ENCODE measurements at places on chromosomes 1 and 21.

DNA sequence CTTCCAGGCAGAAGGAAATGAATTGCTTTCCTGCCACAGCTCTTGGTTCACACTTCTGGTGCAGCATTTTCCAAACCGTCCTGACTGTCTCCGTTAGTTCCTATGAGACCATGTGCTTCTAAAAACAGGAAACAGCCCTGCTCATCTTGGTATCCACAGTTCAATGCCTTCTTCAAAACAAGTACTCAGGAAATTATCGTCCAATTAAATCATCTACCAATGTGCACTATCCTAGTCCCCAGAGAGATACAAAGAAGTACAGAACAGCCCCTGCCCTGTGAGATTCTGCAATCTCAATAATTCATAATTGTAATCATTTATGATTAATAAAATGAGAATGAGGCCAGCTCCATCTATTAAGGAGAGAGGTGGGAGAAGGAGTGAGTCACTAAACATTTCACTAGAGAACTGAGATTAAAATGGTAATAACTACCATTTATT is 11.2 kb downstream of the CLEC20A start:
- DNase-seq = no peak

DNA sequence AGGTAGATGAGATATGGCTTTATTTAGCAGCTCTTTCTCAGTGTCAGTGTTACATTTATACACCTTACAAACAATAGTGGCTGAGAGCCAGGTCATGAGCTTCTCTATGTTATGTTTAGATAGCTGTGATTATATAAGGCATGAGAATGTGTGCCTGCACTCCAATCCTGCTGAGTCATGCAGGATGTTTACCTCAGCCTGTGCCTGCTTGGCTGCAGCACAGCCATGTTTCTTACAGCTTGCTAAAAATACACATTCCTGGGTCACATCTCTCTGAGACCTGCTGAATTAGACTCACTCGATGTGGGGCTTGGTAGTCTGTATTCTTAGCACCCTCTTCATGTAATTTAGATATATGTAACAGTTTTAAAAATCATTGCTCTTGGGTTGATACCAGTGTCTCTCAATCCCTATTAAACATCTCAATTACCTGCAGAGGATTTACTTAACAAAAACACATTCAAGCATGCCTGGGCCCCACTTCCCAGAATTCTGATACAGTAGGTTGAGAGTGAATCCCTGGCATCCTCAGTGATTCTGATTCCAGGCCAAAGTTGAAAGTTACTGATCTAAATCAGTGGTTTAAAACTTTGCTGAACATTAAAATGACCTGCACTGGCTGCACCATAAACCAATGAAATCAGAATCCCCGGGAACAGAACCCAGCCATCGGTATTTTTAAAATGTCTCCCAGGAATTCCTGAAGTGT is 107.5 kb downstream of the GDAP2 start:
- DNase-seq = peak; percentile 23

- no peak for DNase-seq
These were observed 50.8 kb downstream of the TOMM20 start for GRCh38 chr1:235077571-235078479.

DNA sequence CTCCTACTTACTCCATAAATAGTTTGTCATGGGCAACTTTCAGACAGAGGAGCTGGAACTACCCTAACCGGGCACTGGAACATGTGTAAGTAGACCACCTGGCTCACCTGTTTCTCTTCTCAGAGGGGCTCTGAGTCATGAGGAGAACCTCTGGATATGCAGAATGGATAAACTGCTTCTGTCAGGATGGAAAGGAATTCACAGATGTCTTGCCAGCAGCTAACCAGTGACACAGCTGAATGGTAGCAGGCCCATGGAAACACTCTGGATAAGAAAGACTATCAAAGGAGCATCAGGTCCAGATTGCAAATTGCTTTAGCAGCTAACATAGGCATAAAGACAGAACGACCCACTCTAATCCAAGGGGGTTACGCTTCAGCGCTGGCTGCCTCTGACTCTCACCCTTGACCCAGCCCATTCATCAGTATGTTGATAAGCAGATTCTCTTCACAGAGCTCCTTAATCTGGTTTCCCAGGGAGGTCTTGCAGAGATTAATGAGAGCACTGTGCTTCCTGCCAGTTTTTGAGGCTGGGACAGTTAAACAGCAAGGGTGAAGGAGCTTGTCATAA is 54.2 kb downstream of the HIVEP3 start:
- DNase-seq = no peak

DNA sequence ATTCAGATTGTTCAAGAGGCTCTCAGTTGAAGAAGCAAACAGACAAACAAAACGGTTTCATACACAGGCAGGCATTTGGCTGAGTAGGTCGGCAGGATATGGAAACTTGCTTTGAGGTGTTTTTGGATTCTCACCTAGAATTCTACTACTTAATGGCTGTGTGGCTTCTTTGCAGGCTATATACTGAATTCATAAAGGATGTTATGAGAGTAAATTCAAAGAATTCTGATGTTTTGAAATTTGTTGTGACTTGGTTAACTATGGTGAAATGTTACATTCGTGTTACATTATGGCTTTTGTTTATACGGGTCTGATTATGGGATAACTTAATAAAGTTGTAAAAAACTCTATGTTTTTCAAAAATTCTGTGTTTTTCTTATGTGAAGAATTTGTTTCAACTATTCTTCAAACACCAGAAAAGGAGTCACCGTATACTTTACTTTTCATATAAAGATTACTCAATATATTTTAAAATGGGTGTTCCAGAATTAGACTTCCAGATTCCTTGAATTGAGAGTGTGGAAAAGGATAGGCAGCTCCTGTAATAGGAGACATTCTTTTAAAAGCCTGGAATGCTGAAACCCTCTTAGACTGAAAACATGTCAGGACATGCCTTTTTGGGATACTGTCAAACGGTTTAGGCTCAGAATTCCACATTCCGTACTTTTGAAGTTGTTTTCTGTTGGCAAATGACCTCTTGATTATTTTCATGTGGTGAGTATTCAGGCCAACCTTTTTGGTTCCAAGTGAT is 8.2 kb upstream of the IRF2BP2 start:
- DNase-seq = no peak

DNA sequence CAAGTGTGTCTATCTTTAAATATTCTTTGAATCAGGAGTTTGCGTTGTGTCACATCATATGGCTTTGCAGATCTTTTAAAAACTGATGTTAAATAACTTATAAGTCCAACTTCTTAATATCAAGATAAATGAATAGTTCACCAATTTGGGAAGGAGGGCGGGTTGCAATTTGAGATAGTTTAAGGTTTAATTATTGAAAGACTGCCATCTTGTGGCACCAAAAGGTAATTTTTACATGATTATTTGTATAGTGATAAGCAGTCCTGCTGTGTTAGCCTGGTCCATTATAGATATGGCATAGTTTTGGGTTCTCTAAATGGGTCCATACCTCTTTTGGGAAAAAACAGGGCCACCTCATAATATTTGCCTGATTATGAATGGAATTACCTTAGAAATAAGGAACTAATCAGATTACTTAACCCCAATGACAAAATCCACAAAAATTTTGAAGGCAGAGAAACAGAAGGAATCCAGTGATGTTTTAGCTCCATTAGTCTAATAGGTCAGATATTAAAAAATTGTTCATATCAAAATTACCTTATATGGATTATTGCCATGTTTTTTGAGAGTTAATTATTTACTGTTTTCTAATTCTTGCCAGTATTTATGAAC is 64.3 kb downstream of the PRKAA2 start:
- peak; percentile 5 for DNase-seq

GRCh38 chr1:113415310-113416070 is 25.2 kb downstream of the MAGI3 start:
- DNase-seq = no peak

DNA sequence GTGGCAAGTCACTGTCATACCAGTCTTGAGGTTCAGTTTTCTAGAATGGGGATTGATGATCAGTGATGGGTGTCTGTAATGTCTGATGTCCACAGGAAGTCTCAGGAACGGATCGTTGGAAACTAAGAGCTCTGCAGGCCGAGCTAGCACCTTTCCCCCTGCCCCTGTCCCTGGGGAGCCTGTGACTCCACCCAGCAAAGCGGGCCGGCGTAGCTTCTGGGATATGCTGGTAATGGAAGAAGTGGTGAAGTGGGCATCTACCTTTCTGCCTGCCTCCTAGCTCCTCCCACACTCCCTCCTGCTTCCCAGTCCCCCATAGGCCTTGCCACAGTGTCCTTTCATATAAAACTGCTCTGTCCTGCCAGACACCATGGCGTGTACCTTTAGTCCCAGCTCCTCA is 13.4 kb downstream of the HYI start:
- DNase-seq = no peak

GRCh38 chr1:186783193-186783592 is 45.6 kb upstream of the PLA2G4A start:
- no peak for DNase-seq

- no peak for DNase-seq
These were observed 6.2 kb upstream of the EXTL1 start for GRCh38 chr1:26015358-26015757.

- DNase-seq = no peak
These were observed 22.5 kb upstream of the LAX1 start for GRCh38 chr1:203742436-203742835.

- DNase-seq = peak; percentile 49
These were observed 39.8 kb downstream of the HTR6 start for GRCh38 chr1:19704247-19705113.

DNA sequence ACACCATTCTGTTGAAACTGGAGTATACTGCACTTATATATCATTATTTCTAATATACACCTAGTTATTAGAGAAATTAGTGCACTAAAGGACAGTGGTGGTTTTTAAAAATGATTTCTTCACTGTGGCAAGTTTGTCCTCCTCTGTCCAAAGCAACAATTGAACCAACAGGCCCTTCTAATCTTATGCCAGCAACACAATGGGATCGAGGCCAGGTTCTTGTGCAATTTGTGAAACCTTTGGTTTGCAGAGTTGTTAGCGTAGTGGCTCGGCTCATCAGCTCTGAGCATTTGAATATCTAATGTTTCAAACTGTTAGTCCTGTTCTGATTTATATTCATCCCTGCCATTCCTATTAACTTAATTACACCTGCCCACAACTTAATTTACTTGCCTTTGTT is 9.9 kb upstream of the LRRC39 start:
- no peak for DNase-seq

DNA sequence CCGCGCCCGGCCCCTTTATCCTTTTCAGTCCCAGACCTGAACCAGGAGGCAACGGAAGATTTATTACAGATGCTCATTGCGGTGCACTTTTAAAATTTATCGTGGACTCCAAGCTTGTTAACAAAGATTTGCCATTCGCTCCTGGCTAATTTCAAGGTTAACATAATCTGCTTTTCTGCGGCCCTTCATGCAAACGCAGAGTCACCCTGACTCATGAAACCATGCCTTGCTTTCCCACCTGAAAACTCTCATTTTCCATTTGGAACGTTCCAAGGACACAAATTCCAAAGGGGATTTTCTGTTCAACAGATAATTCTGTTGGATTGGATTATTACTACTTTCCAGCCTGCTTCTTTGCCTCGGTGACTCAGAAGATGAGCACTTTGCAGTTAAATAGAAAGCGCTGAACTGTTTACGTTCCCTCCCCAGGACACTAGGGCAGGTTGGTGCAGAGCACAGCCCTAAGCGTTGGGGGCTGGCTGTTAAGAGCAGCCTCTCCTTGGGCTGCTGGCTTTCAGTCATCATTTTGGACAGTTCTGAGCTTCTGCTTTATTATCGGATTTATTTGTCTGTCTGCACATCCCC is 51.1 kb downstream of the CD247 start:
- no peak for DNase-seq

GRCh38 chr1:157404063-157404501 is 148.2 kb downstream of the FCRL5 start:
- DNase-seq = no peak

DNA sequence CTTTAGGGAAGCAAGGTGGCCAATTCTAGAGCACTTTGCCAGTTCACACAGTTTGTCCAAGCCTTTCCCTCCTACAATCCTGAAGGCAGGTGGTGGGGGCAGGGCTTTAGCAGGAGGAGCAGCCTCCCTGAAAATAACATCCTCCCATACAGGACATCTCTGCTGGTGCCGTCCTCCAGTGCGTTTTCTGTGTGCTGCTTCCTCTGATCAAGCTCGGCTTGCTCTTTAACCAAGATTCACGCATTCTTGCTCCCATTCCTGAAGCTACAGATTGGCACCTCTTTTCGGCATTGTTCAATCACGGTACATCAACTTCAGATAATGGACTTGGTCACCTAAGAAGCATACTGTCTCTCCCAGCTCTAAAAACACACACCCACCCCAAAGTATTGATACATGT is 7.5 kb upstream of the DPT start:
- DNase-seq = no peak

DNA sequence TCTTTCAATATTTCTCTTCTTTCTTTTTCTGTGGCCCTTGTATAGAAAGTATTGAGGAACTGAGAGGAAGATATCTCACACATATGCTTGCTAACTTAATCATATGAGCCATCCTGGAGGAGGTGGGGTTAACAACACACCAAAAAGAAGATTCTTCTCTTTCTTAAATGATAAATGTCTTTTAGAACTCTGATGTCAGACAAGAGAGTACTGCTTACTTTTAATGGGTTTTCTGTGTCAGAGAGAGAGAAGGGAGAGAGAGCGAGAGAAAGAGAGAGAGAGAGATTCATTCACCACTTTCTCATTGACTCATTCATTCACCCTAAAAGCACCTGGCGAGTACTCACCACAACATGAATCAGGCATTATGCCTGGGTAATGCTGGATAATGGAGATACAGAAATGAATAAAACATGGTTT is 250.3 kb upstream of the SGIP1 start:
- DNase-seq = no peak

GRCh38 chr1:68361346-68361910 is 88.3 kb downstream of the RPE65 start:
- DNase-seq = no peak

DNA sequence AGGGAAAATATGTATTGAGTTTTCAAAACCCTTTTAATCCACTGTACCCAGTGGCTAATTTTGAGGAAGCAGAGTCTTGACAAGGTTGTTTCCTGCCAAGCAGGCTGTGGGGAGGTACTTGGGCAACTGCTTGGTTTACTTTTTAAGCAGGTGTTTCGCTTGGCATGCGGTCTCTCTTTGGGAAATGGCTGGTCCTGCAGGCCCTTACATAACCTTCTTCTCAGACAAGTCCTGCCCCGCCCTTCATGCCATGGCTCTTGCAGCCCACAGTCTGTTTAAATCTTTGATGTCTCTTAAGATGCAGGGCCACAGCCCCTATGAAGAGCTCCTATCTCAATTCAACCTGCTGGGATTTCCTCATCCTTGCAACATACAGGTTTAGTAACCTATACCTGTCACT is 36.0 kb upstream of the ABCD3 start:
- DNase-seq = peak; percentile 45

DNA sequence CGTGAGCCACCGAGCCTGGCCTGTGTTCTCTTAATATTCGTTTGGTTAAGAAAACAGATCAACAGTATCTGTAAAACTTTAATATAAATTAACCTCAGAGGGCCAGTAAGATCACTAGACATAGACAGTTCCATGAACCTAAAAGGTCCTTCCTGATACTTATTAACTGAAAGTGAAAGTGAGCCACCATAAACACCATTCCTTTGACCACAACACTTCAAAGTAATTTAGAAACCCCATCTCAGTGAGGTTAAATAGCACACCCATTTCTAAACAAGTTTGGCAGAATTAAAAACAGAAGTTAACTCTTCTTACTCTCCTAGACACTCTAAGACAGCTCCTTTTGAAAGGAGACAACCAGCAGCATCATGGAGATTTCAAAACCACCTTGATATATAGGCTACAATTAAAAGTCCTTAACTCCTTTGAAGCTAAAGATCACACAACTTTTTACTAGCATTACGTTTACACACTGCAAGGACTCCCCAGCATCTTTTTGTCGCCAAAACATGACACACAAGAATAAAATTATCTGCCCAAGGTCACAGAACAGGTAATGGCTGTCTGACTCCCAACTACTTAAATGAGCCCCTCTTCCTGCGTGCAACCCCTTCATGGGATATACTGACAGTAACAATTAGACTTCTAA is 2.2 kb downstream of the RNF19B start:
- DNase-seq = no peak

Data from DND-41 (cell line).